ENCODE measurements at places on chromosomes 12 and 14. TPM values are rescaled to one million over a fixed set of nuclear protein-coding genes. Genes with fewer than 3 reads are reported as not detected.

The OVCH1 gene
- total RNA-seq, result not detected

DNA sequence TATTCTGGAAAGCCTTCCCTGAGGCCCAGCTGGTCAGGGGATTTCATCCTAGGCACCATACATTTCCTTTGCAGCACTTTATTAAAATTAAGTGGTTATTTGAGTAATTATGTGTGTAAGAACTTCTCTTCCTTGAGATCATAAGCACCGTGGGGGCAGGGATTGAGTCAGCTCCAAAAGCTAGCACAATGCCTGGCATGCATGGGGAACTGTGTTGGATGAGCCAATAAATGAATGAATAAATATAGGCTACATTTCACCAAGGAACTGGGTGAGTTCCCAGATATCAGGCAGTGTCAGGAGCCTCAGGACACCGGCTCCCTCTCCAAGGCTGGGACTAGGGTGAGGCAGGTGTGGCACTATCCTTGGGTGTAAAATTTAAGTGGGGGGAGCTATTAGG is 82.8 kb upstream of the FBXO21 start:
- no peak for DNase-seq

GRCh38 chr14:79483477-79484388 is 727.6 kb downstream of the DIO2 start:
- no peak for DNase-seq

The C12orf50 gene
- total RNA-seq, result 0.08 TPM

GRCh38 chr14:53047307-53048069 is 96.6 kb upstream of the FERMT2 start:
- DNase-seq, result no peak

The PIWIL1 gene
- total RNA-seq, result not detected

Data from activated naive CD8-positive, alpha-beta T cell treated with anti-CD3 and anti-CD28 coated beads, Interleukin-2, amount 10 ng/mL, durations not matched to agents 7 days and 5 days (primary cell).